Thoracic aorta (tissue), 2 donors: ENCODE measurements at places on chromosomes 2 and 18.

DNA sequence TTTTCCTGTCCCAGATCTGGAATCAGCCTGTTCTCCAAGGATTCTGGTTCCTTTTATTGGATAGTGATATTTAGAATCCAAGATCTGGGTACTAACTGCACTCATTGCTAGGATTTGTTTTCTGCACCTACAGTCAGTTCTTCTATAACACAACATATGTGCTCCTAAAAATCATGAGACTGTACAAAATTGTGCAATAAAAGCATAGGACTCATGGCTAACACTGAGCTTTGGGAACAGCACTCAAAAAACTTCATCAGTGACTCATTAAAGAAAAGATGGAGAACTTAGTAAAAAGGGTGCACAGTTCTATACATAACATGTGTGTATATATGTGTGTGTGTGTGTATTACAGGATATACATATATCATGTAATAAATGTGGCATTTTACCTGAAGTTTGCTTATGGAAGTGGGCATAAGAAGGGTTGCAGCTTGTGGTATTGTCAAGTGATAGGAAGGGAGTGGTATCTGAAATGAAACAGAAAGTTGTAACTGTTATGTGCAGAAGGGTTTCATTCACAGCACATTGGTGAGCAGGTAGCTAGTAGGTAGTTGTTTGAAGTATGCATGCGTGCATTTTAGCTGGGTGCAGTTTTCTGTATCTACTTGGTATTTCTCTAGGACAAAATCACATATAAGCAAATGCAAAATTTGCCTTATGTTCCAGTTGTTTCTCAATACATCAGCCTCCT is 5.9 kb upstream of the SCYGR2 start:
- DNase-seq, result no peak

GRCh38 chr2:105236060-105236424 is 5.5 kb upstream of the GPR45 start:
- DNase-seq, result no peak

DNA sequence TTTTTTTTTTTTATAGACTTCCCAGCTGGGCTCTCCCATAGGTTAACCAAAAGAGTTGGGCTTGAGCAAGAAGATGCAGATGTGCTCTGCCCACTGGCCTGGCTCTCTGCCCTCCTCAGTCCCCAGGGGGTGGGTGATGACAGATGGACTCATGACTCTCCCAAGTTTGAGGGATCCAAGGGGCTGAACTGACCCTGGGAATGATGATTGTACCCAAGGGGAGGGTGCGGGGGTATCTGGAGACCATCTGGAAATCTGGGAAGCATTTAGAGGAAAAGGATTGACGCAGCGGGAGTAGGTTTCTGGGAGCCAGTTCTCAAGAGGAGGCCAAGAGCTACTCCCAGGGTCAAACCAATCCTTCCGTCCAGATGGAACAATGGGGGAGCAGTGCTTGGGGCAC is 330.8 kb downstream of the CYP26B1 start:
- no peak for DNase-seq

DNA sequence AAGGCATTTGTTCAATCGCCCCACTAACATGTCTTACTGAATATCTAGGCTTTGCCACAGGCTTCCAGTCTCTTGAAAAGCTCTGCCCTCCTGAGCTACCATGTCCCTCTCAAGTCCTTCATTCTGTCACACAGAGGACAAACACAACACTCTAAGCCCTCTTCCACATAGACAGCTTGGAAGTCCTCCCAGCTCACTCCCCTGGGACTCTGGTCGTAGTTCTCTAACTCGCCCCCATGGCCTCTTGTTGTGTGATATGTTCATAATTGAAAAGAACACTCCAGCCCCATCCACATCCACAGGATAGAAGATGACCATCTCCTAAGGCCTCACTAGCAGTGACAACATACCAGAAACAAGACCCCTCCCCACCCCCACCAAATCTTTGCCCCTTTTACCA is 37.9 kb downstream of the BUB1 start:
- DNase-seq, result no peak

- DNase-seq, result no peak
These were observed 425.1 kb downstream of the NRXN1 start for GRCh38 chr2:50606860-50607259.

DNA sequence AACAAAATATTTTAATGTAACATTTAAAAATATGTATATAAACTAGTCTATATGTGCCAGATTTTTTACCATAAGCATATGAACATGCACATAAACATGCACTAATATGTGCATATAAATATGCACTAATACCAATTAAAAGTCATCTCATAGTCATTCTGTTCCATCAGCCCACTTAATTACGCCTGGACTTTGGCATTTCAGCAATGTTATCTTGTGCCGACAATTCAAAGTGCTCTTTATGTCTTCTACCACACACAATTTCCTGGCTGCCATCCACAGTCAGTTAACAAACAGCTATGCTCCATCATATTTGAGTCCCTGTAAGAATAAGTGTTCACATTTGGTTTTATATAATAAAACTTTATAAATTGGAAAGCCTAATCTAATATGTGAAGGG is 92.6 kb upstream of the TSPYL6 start:
- DNase-seq, result no peak

DNA sequence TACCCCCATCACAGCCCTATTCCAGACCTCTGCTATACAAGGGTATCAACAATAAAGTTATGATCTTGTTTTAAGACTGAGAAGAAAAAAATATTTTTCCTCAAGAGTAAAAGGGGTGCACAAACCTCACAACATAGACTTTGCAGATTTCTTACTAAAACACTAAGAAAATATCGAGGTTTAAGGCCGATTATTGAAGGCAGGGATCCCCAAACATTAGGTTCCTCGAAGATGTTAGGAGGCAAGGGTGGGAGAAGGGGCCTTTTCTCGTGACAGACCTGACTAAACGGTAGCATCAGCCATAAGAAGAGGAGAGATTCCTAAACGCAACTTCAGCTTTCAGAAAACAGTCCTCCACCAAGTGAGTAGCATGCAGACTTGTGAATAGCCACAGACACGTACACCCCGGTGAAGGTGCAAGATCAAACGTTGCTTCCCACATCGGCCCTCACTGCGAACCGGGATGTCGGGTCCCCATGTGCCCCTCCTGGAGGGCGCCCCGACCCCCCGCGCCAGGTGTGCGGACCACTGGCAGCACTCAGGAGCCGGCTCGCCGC is 678 bp downstream of the PIAS2 start:
- DNase-seq, result no peak

DNA sequence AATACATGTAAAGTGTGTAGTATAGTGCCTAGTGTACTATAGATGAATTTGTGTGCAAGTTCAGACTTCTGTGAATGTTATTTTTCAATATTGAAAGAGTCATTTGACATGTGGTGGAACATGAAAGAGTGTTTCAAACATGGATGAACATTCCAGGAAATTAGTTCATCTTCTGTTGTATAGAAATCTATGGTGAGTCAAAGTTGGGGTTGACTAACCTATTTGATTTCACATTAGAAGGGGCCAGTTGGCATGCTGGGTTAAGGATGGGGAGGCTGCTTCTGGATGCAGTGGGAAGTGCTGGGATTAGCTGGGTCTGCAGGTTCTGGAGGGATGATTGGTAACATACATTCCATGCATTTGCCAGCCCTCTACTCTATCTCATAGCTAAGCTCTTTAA is 50.6 kb downstream of the LYPD6B start:
- DNase-seq, result no peak

- no peak for DNase-seq
These were observed 45.8 kb downstream of the AGFG1 start for GRCh38 chr2:227517724-227518123.

- DNase-seq, result no peak
These were observed 1.8 kb downstream of the SALL3 start for GRCh38 chr18:78981394-78981831.

- DNase-seq, result no peak
These were observed 958 bp upstream of the ALLC start for GRCh38 chr2:3656762-3657721.

DNA sequence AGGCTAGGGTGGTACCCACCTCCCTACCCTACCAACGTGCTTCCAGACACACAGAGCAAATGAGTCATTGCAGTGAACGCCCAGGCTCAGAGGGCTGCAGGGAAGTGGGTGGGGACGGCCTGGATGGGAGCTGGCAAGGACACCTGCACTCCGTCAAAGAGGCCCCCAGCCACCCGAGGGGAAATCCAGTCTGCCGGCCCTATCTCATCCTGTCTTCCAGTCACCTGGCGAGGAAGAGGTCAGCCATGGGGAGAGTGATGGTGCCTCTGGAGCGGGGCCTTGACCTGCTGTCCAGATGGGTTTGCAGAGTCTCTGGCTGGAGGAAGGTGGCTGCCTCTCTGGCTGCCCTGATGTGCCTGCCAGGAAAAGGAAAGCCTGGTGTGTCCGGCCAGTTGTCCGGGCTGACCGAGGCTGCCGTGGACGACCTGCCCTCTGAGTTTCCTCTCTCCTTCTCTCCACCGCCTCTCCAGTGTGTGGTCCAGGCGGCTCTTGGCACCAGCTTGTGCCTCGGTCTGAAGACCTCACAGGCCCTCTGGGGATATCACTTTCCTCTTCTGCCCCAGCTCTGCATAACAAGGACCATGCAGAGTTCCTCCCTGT is 209.7 kb upstream of the COPS8 start:
- no peak for DNase-seq

DNA sequence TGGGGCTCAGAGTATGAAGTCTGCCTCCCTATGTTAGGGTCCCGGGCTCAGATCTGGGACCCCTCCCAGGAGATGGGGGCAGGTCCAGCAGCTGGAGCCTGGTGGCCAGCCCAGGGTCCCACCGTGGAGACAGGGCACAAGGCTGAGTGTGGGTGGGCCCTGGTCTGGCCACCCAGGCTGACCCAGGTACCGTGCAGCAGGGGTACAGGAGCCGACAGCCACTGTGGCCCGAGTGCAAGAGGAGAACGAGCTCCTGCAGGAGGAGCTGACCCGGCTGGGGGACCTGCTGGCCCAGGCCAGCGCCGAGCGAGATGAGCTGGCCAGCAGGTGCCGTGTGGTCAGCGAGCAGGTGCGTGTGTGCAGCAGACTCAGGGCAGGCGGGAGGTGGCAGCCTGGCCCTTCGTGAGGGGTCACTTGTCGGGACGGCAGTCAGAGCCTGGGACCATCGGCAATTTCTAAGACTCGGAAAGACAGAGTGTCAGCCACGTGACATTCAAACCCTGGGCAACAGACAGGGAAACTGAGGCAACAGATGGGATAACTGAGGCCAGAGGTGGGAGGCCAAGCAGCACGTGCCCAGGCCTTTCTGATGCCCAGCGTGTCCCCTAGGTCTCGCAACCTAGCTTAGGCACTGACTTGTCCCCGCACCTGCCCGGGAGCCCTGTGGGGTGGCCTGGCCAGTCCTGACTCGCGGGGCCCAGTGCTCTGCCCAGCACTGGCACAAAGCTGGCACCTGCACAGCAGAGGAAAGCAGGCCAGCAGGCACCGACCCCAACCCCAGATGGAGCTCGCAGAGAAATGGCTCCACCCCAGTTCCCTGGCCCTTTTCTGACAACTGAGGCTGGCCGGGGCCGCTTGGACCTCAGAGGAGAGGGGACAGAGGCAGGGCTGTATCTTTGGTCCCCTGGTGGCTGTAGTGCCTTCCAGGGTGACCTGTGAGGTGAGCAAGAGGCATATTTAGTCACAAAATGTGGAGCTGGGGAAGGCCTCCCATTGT is 13.9 kb downstream of the CROCC2 start:
- no peak for DNase-seq

DNA sequence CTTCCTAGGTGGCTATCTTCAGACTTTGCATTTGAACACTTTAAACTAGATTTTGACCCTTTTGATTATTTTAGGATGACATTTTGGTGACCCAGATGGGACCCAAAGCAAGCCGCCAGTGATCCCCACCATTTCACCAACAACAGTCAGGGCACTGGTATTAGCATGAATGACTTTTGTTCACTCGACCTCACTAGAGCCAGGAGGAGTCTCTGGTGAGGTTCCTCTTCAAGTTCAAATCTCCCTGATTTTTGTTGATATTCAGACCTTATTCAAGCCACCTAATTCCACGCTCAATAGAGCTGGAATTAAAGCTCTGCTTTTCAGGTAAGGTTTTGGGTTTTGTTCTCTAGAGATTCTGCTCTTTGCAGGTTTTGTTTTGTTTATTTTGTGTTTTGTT is 202.3 kb downstream of the MREG start:
- DNase-seq, result no peak
